ENCODE measurements at places on chromosomes 13 and 19.

DNA sequence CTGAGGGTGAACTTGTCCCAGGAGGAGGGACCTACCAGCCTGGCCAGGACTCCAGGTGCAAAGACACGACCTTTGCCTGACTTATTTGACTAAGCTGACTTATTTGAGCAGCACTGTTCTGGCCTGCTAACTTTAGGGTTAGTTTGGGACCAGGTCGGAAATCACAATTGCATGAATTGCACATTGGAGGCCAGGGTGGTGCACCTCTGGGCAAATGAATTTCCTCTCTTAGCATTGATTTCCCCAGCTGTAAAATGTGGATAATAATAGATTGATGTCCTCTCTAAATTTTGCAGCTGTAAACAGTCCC lies 1.4 kb upstream of the BST2 start:
- DNase-seq, result no peak

DNA sequence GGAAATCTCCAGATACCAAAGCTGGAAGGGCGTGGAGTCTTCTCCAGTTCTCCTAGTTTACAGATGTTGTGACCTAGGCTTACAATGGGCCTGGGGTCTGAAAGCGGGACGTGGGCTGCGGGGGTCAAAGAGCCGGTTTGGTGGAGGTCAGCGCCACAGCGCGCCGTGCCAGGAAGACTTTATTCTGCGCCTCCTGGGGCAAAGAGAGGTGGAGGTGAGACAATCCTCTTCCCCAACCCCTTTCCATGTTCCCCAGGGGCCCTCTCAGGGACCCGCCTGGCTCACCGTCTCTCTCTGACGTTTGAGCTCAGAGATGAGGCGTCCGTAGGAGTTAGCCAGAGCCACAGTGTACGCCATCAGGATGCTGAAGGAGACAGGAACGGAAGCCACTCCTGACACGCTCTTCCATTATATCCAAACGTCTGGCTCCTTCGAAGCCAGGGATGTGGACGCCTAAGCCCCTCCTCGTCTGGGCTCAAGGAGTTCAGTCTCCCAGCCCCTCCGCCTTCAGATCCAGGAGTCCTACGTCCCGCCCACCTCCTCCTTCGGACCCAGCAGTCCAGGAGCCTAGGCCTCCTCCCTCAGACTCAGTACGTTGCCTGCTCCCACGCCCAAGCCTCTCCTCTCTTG lies 776 bp upstream of the LENG1 start:
- DNase-seq, result no peak

GRCh38 chr19:17180997-17181702 lies 34.0 kb upstream of the USE1 start:
- no peak for DNase-seq

GRCh38 chr19:38900743-38901190 lies 998 bp downstream of the NFKBIB start:
- no peak for DNase-seq

GRCh38 chr13:23579896-23580683 lies 9.9 kb downstream of the TNFRSF19 start:
- no peak for DNase-seq

DNA sequence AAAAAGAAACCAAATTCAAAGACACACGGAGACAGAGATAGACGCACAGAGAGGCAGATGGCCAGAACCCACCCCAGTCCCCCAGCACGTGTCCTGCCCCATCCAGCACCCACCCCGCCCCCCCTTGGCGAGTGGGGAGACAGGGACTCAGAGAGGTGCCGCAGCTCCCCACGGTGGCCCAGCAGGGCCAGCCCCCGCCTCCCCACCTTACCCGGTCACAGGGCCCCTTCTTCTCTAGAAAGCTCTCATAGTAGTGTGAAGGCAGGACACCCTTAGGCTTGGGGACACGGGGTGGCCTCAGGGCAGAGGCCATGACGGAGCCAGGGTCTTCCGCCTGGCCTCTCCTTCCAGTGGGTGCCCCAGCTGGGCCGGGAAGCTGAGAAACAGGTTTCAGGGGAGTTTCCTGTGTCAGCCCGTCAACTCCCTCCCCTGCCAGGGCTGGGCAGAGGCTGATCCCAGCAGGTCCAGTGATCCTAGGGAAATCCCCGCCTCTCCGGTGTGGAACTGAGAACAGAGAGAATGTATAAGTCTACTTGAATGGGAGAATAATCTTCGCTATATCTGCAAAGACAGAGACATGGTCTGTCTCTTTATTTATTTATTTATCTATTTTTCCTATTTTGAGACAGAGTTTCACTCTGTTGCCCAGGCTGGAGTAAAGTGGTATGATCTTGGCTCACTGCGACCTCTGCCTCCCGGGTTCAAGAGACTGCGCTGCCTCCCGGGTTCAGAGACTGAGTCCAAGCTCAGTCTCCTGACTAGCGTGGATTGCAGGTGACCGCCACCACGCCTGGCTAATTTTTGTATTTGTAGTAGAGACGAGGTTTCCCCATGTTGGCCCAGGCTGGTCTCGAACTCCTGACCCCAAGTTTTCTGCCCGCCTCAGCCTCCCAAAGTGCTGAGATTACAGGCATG lies at the start of gene STAP2:
Gene STAP2 (minus strand): TSS at position 387 of the 915 bp plus-strand sequence. CDS start 74 bp downstream, at position 313.
- no peak for DNase-seq

DNA sequence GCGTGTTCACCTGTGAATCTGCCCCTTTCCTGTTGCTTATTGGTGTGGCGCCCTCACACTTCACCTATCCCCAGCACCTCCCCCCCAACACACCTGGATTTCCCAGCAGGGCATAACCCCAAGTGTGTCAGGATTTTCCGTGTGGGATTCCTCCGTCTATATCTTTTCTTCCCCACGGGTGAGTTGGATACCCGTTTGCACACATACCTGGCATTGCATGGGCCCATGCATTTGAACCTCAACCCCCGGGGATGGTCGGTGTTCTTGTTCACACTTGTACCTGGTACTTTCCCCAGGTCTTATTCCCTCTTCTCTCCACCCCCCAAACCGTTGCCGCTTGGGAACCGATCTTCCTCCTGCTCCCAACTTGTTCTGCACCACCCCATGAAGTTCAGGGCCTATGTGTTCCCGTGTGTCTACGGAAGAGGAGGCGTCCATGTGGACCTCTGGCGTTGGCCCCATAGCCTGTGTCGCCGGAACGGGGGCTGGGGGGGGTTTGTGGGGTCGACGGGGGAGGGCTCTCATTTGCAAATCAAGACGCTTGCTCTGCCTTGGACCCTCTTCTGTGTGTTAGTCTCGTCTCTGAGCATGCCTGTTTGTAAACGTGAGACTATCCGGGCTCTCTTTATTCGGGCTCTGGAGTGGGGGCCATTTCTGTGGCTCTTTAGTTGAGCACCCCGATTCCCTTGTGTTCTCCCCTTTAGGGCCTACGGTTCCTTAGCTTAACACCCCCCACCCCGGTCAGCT lies 1.7 kb downstream of the PRR12 start:
- no peak for DNase-seq

- no peak for DNase-seq
Measured at GRCh38 chr19:13005861-13006370, 10.6 kb downstream of the NFIX start.

DNA sequence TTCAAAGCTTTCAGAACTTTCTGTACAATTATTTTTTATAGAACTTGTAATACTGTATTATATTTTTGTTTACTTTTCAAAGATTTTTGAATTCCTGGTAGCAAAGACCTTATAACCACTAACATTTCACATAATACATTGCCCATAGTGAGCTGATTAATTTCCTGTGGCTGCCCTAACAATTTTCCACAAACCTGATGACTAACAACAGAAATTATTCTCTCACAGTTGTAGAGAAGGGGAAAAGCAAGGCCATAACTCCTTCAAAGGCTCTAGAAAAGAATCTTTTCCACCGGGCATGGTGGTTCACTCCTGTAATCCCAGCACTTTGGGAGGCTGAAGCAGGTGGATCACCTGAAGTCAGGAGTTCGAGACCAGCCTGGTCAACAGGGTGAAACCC lies 19.1 kb downstream of the KLF12 start:
- DNase-seq, result no peak

DNA sequence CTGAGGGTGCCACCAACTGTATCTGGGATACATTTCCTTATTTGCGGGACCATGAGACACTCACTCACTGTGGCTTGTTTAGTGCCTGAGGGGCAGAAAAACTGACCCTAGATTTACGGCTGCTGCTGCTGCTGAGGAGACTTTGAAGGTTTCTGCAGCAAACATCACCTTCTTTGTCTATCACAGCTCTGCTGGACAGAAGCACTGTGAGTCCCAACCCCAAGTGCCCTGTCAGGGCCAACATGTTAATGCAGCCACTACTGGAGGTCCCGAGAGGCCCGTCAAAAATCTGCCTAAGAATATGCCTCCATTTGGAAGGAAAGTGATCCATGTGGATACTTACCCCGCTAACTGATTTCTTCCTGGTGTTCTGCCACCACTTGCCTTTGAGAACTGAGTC lies 37.3 kb upstream of the UBL3 start:
- DNase-seq, result no peak

DNA sequence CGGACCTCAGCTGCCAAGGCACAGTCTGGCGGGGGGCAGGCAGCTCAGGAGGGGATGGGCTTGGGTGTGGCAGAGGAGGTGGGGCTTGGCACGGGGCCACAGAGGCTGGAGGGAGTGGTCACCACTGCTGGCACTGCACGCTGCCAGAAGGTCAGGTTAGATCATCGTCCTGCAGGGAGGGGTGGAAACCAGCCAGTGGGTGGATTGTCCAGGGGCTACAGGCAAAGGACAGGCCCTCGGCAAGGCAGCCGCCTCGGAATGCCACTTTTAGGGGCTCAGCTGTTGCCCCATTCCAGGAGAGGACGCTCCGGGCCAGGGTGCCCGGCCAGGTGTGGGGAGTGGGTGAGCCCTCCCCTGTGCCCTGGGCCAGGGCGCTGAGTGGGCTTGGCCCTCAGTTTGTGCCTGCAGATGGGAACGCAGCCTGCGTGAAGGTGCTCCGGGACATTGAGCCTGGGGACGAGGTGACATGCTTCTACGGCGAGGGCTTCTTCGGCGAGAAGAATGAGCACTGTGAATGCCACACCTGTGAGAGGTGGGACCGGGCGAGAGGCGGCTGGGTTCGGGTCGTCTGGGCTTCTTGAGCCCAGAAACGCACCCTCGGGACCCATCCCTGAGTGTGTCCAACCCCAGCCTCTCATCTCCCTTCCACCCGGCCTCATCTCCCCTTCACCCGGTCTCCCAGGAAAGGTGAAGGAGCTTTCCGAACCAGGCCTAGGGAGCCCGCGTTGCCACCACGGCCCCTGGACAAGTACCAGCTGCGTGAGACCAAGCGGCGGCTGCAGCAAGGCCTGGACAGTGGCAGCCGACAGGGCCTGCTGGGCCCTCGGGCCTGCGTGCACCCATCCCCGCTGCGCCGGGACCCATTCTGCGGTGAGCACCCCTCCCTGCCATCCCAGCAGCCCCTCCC lies 6.4 kb downstream of the KMT5C start:
- peak; percentile 20 for DNase-seq

GRCh38 chr13:60175571-60175970 lies 11.8 kb upstream of the DIAPH3 start:
- DNase-seq, result no peak

Data from DMS 273 treated with DMSO at 0.1 percent for 48 hours (cell line).